ENCODE measurements at places on chromosomes 3 and 15. TPM values are rescaled to one million over a fixed set of nuclear protein-coding genes. Genes with fewer than 3 reads are reported as not detected.

GRCh38 chr3:102143536-102143935 is 291.3 kb upstream of the ZPLD1 start:
- no peaks in the 10 kb centered on the region for H3K27me3 ChIP-seq
- no peak overlapping the region for H3K4me3 ChIP-seq
- H3K4me1 ChIP-seq: no peaks in the 10 kb centered on the region
- no peak overlapping the region for H3K27ac ChIP-seq

ITGA11 gene
- total RNA-seq: 2.0 TPM

GRCh38 chr3:140096037-140096436 is 161.1 kb downstream of the CLSTN2 start:
- 0 out of 2 replicates have a peak, but pooled peaks cover 4% of the 10 kb centered on the region for H3K27me3 ChIP-seq
- no peaks in the 10 kb centered on the region for H3K36me3 ChIP-seq
- H3K4me1 ChIP-seq: no peaks in the 10 kb centered on the region
- no peak overlapping the region for H3K27ac ChIP-seq

DNA sequence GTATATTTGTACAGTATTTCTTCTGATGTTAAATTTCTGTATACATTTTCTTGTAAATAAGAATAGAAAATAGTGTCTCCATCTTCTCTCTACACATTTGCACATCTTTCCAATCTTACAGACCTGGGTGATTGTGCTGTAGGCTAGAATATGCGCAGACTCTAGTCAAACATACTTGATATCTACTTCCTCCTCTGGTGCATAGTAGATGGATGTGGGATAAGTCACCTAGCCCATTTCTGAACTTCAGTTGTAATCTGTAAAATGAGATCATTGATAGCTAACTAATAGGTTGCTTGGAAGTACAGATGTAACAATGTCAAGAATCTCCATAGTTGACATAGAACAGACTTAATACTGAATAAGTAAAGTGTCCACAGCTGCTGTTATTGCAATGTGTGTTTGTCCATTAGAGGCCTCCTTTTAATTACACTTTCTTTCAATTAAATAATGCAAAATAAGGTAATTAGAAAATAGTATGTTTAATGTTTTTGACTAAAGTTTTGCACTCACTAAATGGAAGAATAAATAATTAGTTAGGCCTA is 46.7 kb downstream of the ALCAM start:
- no peaks in the 10 kb centered on the region for H3K36me3 ChIP-seq
- no peak overlapping the region for H3K27ac ChIP-seq
- no peaks in the 10 kb centered on the region for H3K4me1 ChIP-seq
- H3K4me3 ChIP-seq: no peak overlapping the region
- H3K27me3 ChIP-seq: no peaks in the 10 kb centered on the region

P2RY12 gene
- total RNA-seq: not detected
